Stimulated activated CD8-positive, alpha-beta memory T cell treated with anti-CD3 and anti-CD28 coated beads, Interleukin-7, amount 100 ng/mL, for 1 hour (primary cell): ENCODE measurements at places on chromosomes 12 and 14.

DNA sequence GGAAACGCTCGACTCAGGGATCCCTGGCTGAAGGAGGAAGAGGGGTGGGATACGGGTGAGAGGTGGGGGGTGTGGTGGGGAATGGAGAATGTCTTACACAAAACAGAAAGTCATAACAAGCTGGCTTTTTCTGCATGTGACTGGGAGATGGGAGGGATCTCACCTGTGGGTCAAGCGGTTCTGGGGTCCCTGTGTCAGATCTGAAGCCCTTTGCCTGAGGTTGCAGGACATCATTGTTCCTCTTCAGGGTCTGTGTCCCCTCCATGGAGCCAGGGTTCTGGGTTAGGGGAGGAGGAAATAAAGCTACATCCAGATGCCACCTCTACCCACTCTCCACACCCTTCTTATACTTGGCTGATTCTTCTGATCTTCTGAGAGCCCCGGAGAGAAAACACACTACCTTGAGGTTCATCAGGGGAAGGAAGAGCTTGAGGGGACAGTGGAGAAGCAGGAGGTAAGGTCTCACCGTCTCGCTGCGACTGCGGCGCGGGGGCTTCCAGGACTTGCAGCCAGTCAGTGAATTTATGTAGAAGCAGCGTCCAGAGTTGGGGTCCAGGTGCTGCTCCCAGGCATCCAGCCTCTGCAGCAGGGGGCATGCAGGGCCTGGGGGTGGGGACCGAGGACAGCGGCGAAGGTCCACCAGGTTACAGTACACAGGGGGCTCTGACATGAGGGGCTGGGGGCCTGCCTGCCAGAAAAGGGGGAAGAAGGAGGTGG, 2.5 kb downstream of the ARHGAP9 start:
- no peak for DNase-seq

DNA sequence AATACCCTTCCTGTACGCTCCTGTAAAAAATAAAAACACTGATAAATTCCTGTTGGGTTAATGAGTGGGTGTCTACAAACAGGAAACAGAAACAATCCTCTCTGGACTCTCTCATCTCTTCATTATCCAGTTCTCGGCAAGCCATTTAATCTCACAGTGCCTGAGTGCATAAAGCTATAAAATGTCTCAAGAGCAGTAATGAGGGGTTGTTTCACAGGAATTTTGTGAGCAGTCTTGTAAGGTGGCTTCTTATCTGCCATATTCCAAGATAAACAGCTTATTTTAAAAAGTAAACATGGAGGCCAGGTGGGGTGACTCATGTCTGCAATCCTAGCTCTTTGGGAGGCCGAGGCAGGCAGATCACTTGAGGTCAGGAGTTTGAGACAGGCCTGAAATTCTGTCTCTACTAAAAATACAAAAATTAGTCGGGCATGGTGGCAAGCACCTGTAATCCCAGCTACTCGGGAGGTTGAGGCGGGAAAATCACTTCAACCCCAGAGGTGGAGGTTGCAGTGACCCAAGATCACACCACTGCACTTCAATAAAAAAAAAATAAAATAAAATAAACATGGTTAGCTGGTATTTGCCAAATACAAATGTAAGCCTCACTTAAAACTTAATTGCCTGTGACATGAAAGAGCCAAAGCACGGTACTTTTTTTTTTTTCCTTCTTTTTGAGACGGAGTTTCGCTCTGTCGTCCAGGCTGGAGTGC, 54.0 kb downstream of the CLIP1 start:
- DNase-seq, result no peak

GRCh38 chr12:83261998-83262397, 575.3 kb downstream of the TMTC2 start:
- no peak for DNase-seq

DNA sequence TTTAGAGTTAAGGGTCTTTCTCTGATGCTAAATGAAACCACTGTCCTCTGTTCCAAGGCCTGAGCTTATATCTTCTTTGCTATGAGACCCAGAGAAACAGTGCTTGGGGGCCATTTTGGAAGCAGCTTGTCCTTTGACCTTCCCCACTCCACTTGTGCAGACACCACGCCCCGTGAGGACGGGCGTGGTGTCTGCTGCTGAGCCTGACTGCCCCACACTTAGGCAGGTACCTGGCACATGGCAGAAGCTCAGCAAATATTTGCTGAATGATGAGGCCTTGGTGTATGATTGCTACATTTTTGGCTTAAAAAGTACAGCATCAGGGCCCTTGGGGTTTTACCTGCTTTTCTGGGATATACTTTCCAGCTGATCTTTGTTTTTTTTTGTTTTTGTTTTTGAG, 69.9 kb downstream of the RASSF3 start:
- DNase-seq, result no peak

- no peak for DNase-seq
These were observed 233.6 kb upstream of the RGS6 start for GRCh38 chr14:71698673-71699072.

GRCh38 chr12:121532503-121533393, 48.1 kb downstream of the KDM2B start:
- DNase-seq, result no peak
